ENCODE measurements at places on chromosomes 16 and 17.

GRCh38 chr17:2482218-2482617 lies 29.5 kb downstream of the METTL16 start:
- DNase-seq: no peak

GRCh38 chr16:56912746-56913708 lies 18.9 kb upstream of the HERPUD1 start:
- DNase-seq: no peak

DNA sequence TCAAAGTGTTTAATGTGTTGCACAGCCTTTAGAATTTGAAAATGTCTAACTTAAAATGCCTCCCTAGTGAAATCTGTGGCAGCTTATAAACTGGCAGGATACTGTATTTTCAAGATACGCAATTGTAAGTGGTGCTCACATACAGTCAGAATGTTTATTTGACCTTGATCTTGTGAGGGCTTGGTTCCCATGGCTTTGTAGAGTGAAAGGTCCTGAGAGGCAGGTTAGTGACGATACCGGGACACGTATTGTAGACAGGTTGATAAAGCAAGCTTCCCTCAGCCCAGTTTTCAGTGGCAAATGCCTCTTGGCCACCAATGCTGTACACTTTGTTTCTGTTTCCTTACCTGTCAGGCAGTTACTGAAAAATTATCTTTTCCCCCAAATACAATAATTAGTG lies 426.6 kb downstream of the MAF start:
- no peak for DNase-seq

DNA sequence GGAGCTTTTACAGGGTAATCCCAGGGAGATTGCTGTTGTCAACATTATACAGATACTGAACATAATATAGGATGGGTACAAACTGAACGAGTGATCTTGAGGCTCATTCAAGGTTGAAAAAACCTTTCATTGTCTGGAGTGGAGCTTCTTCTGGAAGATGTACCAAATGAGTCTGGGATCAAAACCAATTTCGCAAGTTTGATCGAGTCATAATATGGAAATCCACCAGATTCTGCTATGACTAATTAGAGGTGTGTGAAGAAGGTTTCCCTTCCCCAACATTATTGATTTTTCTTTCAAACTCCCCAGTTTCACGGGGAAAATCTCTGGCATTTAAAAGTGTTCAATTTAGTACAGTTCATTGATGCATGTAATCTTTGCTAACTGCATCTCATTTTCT lies 324.1 kb downstream of the ZFHX3 start:
- DNase-seq: no peak

GRCh38 chr17:8060274-8060673 lies 21.4 kb downstream of the ALOX15B start:
- peak; percentile 59 for DNase-seq

DNA sequence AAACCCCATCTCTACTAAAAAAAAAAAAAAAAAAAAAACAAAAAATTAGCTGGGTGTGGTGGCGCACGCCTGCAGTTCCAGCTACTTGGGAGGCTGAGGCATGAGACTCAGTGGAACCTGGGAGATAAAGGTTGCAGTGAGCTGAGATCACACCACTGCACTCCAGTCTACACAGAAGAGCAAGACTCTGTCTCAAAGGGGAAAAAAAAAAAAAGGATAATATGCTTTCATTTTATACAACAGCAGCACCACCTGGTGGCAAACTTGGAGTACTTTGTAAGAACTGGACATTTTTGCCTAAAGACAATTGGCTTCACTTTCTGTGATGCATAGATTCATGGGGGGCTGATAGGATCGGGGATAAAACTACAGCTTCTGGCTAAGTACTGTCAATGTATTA lies 8.5 kb downstream of the CHTF8 start:
- DNase-seq: peak; percentile 52

GRCh38 chr17:66727634-66728570 lies 107.0 kb upstream of the CACNG5 start:
- no peak for DNase-seq

GRCh38 chr17:78999056-78999768 lies 10.4 kb downstream of the CANT1 start:
- DNase-seq: no peak

GRCh38 chr16:31395647-31396046 lies 2.5 kb downstream of the ITGAD start:
- DNase-seq: no peak

DNA sequence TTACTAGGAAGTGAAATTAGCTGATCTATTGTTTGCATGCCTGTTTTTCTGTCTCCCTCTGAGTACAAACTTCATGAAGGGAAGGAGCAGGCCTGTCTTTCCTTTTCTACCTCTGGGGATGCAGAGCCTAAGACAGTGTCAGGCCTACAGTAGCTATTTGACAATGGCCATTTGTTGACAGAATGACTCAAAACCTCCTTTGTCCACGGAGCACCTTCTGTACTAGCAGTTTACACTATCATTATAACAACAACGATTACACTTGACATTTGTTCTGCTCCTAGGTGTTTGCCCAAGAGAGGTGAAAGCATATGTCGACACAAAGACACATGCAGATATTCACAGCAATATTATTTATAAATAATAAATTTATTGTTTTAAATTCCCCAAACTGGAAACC lies 132.3 kb upstream of the IRX3 start:
- no peak for DNase-seq

DNA sequence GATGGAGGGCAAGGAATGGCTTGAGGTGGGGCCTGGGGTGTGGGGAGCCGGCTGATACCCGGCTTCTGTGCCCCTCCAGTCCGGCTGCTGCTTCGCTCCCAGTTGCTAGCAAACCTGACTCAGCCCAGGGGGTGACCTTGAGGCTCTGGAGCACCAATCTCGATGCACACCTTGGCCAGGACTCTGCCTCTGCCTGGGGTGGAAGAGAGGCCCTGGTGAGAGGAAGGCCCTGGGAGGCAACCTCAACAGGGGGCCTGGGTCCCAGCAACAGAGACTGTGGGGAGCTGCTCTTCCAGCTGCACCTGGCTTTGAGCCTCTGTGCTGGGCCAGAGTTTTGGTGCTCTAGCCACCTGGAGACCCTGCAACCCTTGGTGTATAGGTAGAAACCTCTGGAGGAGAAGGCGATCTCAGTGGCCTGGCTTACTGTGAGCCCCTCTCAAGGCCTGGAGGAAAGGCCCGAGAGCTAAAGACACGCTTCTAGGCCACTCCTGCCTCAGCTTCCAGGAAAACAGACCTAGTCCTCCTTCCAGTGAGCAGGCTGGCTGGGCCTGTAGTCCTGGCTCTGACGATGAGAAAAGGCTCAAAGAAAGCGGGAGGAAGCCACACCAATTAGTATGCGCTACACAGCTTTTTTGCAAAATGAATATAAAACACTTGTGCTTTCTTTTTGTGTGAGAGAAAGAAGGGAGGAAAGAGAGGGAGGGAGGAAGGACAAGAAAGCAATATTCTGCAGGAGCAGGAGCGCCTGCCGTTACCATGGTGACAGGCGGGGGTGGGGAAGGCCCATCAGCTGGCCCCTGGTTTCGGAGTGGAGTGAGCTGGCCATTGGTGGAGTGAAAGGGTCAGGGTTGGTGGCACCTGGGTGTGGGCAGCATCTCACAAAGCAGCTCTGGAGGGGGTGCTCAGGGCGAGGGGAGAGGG lies 51.0 kb downstream of the VAC14 start:
- no peak for DNase-seq

DNA sequence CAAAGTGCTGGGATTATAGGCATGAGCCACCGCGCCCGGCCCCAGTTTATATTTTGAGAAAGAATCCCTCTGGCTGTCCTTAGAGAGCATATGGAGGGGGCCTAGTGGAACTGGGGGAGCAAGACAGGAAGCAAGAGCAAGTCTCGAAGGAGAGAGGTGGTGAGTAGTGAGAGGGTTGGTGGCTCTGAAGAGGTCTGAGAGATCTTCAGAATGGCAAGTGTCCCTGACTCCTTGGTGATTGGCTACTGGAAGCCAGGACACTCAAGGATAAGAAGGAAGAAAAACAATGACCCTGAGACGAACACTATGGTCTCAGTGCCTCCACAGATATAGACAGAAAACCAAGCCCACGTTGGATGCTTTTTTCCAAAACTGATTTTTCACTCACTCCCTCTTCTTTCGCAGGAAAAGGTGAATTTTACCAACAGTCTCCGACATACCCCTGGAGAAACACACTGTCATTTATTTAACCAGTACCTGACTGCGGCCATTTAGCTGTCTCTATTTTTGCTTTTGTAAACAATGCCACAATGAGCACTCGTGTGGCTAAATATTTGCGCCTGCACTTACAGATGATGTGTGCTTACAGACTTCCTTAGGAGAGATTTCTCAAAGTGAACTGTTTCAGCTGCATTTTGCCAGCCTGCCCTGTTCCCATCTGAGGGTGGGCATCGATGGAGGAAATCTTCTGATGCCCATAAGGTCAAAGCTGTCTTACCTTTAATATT lies 15.9 kb upstream of the DOK4 start:
- DNase-seq: no peak

DNA sequence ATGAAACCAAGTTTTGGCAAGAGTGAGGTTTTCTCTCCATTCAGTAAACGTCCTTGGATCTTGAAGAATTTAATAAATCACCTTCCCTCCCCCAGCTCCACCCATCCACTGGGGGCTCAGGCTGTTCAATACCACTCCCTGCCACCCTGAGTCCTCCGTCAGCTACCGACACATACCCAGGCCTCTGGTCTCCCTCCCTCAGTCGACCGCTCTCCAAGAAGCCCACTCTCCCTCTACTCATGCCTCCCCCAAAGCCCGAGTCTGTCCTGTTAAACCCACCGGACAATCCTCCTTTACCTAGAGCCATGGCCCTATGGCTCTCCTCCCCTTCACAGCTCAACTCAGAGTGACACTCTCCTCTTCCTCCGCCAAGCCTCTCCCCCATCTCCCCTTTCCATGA lies 19.7 kb upstream of the SLC4A1 start:
- DNase-seq: no peak

GRCh38 chr16:16828913-16829398 lies 450.0 kb downstream of the NPIPA7 start:
- DNase-seq: no peak

GRCh38 chr16:56068816-56069215 lies 122.5 kb upstream of the GNAO1 start:
- no peak for DNase-seq

DNA sequence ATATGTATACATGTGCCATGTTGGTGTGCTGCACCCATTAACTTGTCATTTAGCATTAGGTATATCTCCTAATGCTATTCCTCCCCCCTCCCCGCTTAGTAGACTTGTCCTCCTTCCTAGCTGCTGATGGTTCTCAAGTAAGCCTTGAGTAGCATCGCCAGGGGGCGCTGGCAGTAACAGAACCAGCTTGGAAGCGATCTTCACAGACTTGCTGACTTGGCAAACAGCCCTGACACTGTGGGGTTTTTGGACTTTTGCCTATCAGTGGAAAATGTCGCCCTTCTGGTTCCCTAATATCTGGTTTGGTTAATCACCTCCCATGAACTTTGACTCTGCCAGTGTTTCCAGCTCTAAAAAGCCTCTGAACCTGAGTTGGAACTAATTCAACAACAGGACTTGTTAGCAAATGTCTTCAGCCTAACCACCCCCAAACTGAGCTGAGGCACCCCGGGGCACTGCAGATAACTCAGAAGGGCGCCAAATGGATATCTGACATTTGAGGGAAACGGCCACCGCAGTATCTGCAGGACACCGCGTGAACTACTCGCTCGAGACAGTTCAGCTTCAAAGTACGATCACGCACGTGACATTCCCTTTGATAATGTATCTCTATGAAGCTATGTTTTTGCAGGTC lies 15.4 kb upstream of the SPATA32 start:
- DNase-seq: peak; percentile 74

- DNase-seq: no peak
Measured at GRCh38 chr17:71762526-71762925, 358.3 kb upstream of the SOX9 start.

DNA sequence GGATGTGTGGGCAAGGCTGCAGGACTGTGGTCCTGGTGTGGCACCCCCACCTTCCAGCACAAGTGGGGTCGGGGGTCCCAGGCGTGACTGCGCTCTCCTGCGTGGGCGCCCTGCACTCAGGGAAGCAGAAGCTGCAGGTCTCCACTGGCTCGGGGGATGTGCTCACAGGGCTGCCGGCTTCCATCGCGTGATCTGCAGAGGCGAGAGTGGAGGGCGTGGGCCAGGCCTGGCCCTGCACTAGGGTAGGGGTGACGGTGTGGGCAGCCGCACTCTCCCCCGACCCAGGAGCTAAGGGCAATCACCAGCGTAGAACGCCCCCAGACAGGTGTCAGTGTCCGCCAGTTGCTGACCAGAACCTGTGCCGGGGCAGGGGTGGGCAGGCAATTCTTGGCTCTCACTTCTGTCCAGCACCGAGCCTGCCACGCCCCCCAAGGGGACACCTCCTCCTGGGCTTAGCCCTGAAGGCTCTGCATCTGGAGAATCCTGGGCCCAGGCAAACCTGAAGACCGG lies 32.3 kb downstream of the TNFRSF13B start:
- DNase-seq: no peak

GRCh38 chr17:49976828-49977202 lies 7.8 kb downstream of the DLX4 start:
- DNase-seq: no peak

DNA sequence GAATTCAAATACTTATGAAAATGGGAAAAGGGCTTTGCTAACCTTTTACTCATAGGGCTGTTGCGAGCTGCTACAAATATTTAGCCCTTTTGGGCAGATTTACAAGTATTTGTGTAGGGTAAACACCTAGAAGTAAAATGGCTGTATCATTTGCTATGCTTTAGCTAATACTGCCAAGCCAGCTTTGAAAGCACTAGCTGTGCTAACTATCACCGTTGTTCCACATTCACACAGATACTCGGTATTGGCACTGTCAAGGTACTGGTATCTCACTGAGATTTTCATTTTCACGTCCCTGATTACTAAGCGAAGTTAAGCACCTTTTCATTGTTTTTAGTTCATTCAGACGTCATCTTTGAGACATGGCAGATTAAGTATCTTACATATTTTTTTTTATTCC lies 84.8 kb downstream of the GLG1 start:
- no peak for DNase-seq

GRCh38 chr16:20830372-20830771 lies 24.0 kb downstream of the REXO5 start:
- DNase-seq: no peak

GRCh38 chr17:50913120-50913519 lies 47.0 kb upstream of the TOB1 start:
- DNase-seq: no peak

- no peak for DNase-seq
Measured at GRCh38 chr16:27290562-27290961, 22.0 kb upstream of the NSMCE1 start.

DNA sequence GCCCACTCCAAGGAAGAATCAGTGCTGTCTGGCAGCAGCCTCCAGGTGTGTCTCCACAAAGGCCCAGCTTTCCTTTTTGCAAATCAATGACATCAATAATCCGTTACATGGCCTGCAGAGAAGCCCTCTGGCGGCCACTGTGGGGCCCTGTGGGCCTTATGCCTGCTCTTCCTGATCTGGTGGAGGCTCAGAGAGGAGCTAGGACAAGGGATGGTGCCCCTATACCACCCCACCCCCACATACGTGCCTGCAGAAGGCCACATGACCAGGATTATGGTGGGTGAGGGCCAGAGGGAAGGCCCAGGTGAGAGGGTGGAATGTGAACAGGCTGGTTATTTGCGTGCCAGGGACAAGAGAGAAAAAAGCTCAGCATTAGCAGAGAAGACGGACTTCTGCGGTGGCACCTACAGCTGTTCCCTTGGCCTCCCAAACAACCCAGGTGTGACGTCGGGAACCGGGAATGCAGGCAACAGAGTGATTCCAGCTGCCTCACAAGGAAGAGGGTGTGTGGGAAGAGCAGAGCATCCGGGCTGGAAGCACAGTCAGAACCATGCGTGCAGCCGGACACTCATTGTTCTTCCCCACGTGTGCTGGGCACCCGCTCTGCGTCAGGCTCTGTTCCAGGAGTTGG lies 22.5 kb downstream of the EIF4A3 start:
- no peak for DNase-seq

- DNase-seq: no peak
Measured at GRCh38 chr17:63609816-63610573, 9.3 kb downstream of the TACO1 start.
